ENCODE measurements at places on chromosomes 6 and 20.

DNA sequence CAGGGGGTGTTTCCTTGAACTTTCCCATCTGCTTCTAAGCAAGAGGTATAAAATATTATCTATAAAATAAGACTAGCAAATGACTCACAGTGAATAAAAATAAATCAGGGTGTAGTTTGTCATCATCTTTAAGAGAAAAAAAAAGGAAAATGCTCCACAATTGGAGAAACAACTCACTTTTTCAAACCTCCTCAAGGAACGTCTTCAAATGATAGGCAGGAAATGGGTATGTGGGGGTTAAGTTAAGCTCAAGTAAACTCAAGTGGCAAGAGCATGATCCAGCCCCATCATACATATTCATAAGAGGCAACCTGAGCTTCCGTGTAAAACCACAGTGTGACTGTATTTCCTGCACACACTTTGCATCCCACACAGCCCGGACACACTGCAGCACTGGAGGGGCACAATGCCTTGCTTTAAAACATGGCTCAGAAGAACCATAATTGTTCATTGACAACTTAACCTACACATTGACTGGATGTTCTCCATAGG is 58.5 kb upstream of the CEP85L start:
- peak; percentile 49 for DNase-seq

DNA sequence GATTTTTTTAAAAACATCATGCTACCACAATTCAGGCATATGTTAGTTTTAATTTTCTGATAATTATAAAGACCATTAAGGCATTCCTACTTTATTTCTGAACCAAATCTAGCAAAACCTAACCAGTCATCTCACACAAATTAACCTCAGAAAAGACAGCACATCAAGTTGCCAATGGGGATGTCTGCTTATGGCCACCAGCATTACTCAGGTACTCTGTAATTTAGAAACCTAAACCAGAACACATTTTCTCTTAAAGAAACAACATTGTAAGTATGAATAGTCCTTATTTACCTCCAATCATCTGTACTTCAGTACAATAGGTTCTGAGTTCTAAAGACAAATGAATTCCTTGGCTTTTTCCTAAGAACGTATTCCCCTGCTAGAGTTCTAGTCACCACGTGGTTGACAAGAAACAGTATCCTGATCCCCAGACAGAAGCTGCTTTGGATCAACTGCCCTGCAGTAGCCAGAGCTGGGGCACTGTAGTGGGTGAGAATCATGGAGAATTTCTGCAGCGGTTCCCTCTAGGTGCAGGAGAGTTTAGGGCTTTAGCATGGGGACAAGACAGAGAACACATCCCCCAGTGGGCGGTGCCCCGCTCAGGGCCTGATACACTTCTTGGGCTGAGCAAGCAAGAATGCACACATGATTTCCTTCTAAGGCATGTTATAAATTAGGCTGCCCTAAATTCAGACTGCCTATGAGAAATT is 15.4 kb downstream of the GCLC start:
- no peak for DNase-seq

DNA sequence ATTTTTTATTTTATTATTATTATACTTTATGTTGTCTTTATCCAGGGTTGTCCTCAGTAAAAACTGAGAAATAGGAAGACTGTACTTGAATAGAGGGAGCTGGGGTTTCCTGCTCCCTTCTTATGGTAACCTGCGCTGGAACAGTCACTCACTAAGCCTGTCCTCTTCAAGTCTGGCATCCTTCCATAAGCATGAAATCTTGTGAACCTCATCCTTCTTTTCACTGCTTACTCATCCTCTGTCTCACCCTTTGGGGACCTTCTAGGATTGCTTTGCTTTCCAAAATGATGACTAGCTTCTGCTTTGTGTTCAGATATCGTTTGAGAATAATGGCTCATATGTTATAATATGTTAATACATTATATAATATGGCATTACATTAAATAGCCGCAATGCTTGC is 90.6 kb downstream of the C6orf118 start:
- no peak for DNase-seq

- DNase-seq = no peak
Observed at GRCh38 chr6:115055579-115055978, 712.8 kb upstream of the HS3ST5 start.

GRCh38 chr6:10415617-10416480 is 975 bp upstream of the TFAP2A start:
- DNase-seq = no peak

GRCh38 chr6:126614642-126615504 is 275.0 kb downstream of the CENPW start:
- no peak for DNase-seq

DNA sequence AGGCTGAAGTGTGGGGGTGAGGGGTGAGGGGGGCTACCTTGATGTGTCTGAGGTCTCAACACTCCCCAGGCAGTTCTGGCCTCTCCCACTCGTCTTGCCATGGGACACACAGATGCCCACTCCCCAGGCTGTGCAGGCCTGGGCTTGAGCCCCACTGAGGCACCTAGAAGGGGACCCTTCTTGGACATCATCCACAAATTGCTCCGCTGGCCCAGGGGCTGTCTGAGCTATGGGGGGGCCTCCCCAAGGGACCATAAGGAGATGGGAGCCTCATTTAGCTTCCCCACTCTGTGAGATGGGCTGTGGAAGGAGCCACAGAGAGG is 155.5 kb upstream of the MLN start:
- DNase-seq = no peak

DNA sequence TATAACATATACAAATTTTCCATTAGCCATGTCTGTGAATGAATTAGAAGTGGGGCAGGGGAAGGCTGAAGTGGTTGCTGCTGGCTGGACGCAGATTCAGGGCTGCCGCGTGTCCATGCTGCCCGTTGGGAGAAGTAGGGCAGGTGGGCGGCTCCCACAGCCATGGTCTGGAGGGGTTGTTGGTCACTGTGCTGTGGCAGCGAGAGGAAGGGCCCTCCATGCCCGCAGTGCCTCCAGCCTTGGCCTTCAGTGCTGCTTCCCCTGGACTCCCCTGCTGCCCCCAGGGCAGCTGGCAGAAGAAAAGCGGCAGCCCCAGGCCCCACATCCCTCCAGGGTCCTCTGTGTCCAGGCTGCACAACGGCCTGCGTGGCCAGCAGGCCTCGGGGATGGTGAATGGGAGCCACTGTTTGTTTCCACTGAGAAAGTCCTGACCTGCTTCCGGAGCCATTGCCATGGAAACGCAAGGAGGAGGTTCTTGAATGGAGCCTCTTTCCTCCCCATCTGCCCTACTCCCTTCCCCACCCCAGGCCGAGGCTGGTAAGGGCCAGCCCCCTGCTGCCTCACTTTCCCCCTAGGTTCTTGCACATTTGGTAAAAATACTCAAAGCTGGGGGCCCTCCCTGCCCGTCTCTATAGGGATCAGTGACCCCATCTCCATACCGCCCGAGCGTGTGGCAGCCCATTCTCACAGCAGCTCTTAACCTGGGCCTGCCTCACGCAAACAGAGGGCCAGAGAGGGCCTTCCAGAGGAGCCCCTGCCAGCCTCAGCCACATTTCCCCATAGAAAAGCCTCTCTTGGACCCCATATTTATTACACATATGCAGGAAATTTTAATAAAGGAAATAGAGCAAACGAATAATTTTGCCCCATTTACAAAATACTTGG is 113.3 kb downstream of the SASH1 start:
- DNase-seq = no peak

DNA sequence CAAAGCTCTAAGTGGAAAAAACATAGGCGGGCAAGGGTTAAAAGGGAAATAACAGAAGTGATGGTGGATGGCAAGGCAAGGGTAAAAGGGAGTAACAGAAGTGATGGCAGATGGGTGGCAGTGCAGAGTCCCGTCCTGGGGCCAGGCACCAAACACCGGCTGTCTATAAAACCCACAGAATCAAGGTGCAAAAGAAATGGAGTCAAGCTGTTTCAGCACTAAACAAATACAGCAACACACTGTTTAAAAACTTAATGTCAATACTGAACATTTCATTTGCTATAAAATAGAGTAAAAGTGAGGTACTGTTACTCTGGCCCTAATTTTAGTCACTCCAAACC is 87.6 kb downstream of the MAN1A1 start:
- DNase-seq = no peak

DNA sequence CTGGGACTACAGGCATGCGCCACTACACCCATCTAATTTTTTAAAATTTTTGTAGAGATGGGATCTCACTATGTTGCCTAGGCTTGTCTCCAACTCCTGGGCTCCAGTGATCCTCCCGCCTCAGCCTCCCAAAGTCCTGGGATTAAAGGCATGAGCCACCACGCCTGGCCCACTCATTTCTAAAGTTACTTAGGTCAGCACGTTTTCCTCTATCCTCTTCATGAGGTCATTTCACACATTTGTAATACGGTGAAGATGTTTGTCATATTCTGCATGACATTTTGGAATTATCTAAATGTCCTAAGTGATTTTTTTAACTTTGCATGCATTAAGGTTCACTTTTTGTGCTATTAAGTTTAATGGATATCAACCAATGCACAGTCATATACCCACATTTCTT is 11.9 kb upstream of the SOX12 start:
- no peak for DNase-seq

DNA sequence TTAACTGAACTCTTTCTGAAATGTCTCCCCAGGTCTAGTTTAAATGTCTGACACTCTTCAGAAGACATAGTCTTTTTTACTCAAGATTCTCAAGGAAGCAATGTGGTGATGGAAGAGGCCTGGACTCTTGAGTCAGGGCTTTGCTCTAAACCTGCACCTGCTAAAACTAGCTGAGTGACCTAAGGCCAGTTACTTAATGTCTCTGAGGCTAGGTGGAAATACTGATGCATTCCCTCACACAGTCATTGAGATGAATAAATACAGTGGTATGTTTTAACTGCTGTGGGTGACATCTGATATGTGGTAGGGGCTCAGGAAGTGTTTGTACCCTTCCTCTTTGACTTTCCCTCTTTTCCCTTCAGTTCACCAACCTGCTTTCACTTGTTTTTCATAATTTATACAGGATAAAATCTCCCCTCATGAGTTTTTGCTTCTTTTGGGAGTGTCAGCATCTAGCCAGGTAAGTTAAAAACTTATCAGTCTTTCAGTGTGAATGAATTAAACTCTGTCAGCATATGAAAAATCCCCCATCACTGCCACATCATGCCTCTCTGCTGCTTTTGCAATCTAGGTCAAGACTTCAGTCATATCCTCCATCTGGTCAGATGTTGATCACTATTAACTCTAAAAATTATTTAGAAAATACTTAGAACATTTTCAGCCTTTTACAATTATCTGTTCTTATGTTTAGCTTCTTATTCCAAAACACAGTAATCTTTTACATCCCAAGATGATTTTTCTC is 178.7 kb upstream of the TNFAIP3 start:
- no peak for DNase-seq

DNA sequence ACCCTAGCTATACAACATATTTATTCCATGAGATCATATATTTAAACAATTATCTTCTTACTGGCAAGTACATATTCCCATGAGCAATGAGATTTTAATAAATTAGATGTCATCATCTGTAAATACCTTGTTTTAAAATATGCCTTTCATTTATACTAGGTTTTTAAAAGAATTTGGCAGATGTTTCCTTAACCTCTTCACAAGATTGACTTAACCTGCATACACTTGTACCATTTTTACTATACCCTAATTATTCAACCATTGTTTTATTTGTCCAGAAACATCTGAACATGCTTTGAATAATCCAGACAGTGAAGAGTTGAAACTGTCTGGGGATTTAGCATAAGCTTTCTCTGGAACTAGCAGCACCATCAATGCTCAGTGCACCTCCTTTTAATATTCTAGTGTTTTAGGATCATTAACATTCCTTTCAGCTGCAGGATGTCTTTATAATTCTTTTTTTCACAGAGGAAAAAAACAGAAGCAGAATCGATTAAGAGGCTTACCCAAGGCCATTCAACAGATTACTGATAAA is 188.0 kb upstream of the TENT5A start:
- DNase-seq = no peak

DNA sequence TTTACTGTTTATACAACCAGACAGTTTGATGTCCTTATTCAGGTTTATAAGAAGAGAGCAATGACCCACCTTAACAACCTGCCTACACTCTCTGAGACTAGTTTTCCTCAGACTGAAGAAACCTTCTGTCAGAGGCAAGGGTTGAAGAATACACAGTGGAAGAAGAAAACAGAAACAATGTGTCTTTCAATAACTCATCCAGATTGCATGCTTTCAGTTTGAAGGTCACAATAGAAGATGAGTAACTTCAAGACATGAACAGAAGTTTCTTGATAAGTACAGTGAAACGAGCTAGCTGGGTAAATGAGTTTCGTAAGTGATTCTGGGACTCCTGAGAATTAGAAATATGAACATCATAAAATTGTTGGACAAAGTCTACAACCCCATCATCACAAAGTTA is 141.7 kb downstream of the STXBP5 start:
- no peak for DNase-seq

DNA sequence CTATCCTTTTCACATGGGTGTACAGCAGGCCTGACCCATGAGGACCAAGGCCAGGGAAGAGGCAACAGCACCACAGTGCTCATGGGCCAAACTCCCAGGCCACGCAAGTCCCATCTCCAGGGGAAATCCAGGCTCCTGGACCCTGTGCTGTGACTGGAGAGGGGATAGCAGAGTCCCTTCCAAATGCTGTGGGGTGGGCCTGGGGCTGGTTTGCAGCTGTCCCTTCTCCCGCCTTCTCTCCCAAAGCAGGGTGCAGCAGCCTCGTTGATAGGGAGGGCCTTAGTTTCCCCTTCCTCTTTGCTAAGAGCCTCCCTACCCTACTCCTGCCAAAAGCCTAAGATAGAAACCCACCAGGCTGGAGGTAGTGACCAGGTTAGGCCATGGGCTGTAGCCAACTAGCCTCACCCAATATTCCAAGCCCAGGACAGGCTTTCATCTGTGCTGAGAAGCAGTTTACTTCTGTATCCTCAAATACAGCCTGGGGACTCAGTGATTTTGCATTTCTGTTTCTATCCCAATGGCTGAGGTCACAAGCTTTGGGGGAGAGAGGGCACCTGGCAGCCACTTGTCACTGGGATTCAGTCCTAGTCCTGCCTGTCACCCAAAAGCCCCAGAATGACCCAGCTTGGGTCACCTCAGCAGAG is 1.4 kb downstream of the CTSZ start:
- no peak for DNase-seq

GRCh38 chr6:142162780-142163179 is 15.7 kb downstream of the VTA1 start:
- no peak for DNase-seq

DNA sequence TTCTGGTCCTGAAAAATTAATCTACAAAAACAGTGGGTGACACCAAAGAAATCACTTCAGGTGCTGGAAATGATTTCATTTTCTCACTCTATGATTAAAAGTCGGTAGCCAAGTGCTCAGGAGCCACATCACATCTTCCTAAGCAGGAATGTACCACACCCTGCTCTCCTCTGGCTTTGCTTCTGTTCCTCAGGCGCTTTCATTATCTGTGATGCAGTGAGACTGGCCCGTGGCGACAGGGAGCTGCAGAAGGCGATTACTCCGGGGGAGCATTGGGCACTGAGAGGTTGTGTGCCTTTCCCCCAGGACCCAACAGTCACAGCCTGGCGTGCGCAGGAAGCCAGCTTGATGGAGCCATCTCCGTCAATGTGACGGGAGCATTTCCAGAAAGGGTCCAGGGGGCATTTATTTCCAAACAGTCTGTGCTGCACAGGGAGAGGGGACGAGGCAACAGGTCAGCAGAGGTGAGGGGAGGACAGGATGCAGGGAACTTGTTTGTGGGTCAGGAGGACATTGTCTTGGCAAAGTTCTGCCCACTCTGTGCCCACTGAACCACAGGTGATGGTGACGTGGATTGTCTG is 5.6 kb upstream of the ZNF831 start:
- no peak for DNase-seq

Data from stimulated activated CD4-positive, alpha-beta T cell treated with anti-CD3 and anti-CD28 coated beads, Interleukin-12 subunit alpha, Interleukin-12 subunit beta, amount 100 ng/mL, for 4 hours (primary cell).